Stimulated activated CD4-positive, alpha-beta T cell treated with anti-CD3 and anti-CD28 coated beads, Interleukin-15, amount 100 ng/mL, for 1 hour (primary cell): ENCODE measurements at places on chromosomes 1 and 21.

GRCh38 chr1:11794446-11795237 lies 11.1 kb downstream of the MTHFR start:
- no peak for DNase-seq

DNA sequence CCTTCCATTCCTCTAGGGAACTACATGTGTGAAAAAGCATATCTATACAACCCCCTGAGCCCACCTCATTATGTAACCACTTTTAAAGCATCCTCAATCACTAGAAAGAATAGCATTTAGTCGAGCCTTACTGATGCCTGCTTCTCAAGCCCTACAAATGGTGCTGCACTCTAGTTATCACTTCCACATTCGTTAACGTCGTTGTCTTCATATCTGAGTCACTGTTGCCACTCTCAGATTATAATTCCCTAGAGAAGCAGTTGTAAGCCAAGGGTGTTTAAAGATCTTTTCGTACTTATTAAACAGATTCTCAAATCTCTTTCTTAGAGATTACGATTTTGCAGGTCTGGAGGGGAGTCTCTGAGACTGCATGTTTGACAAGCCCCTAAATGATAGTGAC lies 16.5 kb downstream of the ATP1B1 start:
- DNase-seq, result no peak

DNA sequence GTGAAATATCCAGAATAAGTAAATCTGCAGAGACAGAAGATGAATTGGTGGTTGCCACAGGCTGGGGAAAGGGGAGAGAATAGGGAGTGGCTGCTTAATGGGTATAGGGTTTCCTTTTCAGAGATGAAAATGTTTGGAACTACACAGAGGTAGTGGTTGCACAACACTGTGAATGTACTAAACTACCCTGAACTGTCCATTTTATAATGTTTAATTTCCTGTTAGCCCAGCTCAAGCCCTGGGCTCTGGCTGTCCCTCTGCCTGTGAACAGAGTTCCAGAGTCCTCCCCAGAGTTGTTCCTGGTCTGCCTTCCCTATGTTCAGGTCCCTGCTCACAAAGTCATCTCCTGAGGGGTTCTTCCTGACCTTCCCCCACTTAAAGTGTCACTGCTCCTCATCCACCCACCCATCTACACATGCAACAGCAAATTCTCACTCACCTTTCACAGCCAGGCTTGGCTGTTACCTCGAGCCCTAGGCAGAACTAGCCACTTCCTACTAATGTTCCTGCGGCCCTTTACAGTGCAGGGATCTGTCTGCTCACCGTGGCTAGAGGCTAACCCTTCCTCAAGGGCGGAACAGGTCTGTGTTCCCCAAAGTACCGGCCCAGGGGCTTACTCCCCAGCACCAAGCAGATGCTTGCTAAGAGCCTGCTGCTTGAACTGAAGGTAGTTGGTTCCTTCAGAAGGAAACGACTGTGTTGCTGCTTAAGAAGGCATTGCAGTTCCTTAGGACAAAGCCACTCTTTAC lies 22.4 kb downstream of the DHCR24 start:
- DNase-seq, result no peak

- DNase-seq, result no peak
Measured at GRCh38 chr1:41513383-41513735, 28.9 kb upstream of the EDN2 start.

- DNase-seq, result no peak
Measured at GRCh38 chr1:38558500-38559445, 300.8 kb downstream of the RRAGC start.

DNA sequence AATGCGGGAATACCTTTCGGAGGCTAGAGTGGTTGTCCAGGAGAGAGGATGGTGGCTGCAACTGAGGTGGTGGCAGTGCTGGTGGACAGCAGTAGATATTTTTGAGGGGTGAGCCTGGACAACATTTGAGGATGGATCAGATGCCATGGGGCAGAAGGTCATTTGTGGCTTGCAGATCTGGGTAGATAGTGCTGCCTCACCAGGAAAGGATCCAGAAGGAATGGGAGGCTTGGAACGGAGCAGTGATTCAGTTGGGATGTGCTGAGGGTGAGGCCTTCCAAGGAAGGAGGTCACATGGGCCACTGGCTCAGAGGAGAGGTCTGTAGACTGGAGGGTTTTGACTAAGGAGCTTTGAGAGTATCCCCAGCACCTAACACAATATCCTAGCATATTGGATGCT lies 110.8 kb upstream of the KAZN start:
- DNase-seq, result no peak
